Thymus (tissue), 14 donors: ENCODE measurements at places on chromosomes 1 and 21. TPM values are rescaled to one million over a fixed set of nuclear protein-coding genes. Genes with fewer than 3 reads are reported as not detected.

DNA sequence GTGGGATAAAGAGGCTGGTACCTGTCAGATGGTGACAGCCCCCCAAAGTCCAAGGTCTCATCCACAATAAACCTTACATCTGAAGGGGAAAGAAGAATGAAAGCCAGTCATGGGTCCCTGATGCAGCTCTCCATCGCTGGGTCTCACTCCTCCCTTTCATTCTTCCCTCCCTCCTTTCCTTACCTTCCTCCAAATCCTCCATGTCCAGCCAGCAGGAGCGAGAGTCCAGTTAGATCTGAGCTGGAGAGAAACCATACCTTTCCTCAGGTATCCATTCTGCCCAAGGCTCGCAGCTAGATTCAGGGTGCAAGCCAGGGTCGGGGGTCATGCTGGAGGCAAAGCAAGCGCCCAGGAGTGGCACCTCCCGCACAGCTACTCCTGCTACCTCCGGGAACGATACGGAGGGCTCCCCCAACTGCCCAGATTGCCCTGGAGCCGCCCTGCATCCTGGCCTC is 421 bp downstream of the PSRC1 start:
- DNase-seq: no peak

DNA sequence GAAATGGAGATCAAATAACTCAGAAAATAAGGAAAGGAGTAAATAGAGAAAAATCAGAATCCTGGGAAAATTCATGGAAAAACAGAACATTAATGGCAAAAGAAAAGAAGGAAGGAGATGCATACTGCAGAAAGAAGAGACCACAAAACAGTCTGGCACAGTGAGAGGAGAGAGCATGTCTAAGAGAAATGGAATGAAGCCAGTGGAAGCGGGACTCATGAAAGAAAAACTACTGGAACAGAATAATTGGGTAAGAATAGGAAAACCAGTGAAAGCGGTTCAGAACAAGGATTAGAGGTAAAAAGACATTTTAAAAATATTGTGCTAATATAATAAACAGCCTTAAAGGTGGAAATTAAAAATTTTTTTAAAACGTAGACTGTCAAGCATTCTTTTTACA is 93.6 kb upstream of the GREM2 start:
- no peak for DNase-seq

- no peak for DNase-seq
Measured at GRCh38 chr1:194288238-194288637, 1101.8 kb upstream of the B3GALT2 start.

DNA sequence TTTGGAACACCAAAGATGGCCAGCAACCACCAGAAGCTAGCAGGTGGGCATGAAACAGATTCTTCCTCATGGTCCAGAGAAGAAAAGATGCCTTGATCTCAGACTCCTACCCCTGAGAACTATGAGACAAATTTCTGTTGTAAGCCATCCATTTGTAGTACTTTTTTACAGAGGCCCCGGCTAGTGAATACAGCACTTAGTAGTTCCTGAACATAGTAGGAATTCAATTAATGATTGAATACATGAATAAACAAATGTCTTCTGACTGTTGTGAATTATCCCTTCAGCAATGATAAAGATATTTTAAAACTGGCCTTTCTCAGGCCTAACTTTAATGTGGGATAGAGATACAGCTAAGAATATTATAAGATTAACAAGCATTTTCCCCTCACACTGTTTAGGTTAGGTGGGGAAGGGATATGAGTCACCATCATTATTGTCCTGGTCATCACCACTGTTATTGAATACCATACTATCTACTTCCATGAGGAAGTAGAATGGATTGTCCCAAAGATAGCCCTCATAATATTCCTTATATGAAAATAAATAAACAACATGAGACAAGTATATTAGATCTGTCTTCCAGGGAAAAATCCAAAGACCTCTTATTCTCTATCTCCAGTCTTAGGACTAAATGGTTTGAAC is 51.4 kb downstream of the ADCY10 start:
- no peak for DNase-seq

- DNase-seq: no peak
Measured at GRCh38 chr1:204417074-204417997, 5.7 kb upstream of the PPP1R15B start.

GRCh38 chr1:170803711-170804110 is 131.6 kb upstream of the MROH9 start:
- no peak for DNase-seq

- no peak for DNase-seq
Measured at GRCh38 chr1:172851077-172851476, 192.2 kb downstream of the FASLG start.

DNA sequence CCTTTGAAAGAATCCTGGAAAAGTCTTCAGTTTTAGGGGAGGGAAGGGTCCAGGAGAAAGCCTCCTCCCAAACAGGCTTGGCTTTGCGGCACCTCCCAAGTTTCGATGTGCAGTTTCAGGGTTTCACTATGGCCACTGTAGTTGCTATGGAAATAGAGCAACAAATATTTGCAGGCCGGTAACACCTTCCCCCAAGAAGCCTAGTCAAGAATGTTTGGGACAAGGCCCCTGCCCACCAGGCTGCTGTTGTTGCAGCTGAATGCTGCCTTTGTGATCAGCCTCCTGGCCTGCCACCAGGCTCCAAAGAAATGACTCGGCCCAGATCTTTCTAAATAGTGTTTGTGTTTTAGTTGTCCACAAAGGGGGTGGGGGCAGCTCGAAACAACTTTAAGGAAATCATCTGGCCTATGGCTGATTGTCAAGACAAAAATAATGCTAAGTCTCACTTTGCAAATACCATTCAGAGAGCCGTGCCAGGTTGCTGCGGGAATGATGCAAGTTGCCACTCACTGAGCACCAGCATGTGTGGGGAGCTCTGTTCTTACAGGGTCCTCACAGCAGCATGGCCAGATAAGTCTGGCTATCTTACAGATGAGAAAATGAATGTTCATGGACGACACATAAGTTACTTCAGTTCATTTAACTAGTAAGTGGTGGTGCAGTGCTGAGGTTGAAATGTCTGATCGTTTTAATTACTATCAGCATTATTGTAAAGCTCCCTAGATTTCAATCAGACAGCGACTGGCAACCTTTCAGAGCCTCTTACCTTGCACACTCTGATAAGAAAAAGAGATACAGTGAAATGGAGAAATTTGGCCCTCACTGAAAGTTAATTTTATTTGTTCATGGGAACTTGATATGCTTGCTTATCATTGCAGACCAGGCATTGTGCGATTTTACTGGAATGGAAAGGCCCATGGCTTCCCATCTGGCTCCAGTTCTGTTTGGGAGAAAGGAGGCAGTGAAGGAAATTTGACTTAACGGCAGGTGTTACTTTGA is 91.2 kb upstream of the JUN start:
- DNase-seq: no peak

DNA sequence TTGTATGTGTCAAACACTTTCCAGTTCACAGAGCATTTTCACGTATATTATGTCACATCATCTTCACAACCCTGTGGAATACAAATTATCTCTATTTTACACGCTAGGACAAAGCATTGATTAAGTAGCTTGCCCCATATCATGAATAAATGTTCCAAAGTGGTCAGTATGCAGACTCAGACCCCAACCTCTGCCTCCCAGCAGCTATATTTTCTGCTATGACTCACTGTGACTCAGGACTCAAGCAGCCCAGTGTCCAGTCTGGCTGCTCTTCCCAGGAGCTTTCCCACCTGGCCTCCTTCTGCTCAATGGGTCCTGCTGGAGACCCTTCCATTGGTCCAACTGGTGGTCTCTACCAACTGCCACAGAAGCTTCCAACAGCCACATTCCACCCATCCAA is 56.0 kb upstream of the RAP1A start:
- DNase-seq: no peak

GRCh38 chr21:40850071-40850470 is 3.1 kb upstream of the DSCAM start:
- DNase-seq: no peak

DNA sequence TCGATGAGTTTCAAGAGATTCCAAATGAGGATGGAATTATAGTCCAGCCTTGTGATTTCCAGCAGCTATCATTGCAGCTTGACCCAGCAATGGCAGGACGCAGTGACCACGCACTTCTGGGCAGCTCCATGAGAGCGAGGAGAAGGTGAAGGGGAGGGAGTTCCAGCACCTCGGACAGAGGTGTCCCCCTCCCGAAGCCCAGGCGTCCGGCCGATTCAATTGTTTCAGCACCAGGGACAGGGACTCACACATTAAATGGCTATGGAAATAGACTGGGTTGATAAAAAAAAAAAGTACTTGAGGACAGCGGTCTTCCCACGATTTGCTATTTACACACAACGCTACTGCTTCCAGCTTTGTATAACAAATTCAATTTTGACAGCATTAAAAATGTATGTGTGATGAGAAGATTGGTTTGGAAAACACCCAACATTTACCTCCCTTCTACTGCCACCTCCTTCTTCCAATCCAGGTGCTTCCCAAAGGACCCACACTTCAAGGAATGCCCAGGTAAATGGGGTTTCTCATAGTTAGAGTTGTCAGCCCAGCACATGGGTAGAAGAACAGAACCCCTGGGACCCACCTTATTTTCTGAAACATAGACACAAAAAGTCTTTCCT is 71.8 kb downstream of the DISP3 start:
- peak; percentile 41 for DNase-seq

DNA sequence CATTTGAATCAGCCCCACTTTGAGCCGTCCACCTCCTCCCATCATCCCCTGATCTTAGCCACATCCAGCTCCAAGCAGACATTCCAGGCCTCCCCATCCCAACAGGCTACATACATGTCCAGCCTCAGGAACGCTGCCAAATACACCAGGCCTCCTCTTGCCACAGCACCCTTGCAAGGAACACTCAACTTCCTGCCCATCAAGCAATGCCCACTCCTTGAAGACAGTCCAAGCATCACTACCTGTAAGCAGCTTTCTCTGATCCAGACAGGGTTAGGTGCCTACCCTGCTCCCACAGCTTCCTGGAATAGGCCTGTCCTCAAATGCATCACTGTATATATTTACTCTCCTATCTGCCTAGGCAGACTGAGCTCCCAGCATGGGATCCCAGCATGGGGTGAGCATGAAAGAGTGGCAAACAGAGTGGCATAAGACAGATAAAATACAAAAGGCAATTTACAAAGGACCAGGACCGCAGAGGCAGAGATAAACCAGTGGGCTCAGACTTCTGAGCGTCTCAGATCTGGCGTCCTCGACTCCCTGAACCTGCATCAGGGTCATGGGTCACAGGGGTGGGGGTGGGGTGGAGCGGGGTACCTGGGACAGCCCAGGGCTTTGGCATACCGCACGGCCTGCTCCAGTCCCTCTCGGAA is 816 bp downstream of the HYI start:
- no peak for DNase-seq

GRCh38 chr21:32463889-32464300 is 51.4 kb downstream of the EVA1C start:
- no peak for DNase-seq

GRCh38 chr1:26351590-26352337 is 2.2 kb downstream of the CRYBG2 start:
- no peak for DNase-seq

DNA sequence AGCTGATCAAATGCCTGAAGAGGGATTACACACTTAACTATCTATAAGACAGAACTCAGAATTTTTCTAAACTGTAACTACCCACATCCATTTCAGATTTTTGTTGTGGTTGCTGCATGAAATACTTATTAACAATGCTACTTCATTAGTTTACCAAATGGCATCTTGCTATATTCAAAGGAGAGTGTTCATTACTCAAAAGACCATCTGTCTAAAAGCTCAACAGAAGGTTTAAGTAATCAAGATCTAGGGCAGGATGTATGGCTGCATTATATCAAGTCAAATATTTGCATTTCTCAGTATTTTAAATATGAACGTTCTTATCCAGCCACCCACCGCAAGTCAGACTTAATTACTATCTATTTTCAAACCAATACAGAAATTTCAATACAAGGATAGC is 79.9 kb downstream of the SIPA1L2 start:
- no peak for DNase-seq

DNA sequence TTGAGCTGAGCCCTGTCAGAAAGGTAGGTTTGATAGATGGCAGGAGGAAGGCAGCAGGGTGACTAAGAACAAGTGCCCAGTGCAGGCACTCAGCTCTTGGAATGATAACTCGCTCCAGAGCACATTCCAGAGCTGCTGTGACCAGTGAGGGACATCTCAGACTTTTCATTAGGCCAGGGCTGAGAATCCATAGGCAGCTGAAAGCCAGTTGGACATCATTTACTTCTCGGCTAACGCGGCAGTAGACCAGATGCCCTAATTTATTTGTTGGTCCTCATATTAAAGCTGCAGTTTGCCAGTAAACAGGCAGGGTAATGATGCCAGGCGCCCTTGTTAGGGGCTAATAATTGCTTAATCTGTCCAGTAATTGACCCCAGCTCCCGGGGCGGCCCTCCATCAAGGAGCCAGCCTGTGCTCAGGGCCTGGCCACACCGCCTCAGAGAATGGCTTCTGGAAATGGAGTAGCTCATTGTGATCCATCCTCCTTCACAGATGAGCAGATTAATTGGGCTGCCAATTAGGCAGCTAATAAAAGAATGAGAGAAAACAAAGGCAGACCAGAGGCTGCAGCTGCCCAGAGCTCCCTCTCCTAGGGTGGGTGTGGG is 122.0 kb downstream of the BEND5 start:
- DNase-seq: no peak

DNA sequence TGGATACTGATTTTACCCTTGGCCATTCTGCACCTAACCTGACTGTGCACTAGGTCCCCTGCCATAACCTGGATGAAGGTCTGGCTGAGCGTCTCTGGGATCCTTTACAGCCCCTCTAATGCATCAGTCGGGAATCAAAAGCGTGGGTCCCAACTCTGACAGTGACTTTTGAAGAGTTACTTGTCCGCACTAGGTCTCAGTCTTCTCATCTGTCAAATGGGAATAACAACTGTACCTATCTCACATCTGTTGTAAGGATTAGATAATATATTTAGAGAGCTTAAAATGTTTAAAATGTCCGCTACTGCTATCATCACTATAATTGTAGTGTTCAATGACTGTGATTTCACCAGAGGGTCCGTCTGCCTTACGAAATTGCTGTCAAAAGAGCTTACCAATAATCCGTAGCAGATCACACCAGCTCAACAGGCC is 746 bp downstream of the TADA1 start:
- no peak for DNase-seq

DNA sequence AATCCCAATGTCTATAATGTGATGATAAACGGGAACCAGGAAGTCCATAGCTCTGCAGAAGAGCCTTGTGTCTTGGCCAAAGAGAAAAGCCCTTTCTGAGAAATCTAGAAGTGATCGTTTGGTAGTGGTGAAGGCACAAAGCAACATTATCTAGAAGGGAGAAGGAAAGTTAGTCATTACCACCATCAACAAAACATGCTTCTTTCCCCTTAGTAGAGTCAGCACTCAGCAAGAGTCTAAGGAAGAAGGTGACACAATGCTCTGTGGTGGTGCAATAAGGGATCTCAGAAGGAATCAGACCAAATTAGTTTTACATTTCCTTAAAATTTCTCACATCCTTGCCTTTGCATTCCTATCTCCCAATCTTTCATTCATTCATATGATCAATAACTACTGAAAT is 134.4 kb upstream of the PRDX6 start:
- no peak for DNase-seq

UBE2U gene
- total RNA-seq: not detected

KCNE2 gene
- 0.14 TPM for total RNA-seq

CDKN2C gene
- 34.3 TPM for total RNA-seq

PLA2G4A gene
- total RNA-seq: 4.7 TPM

ARMH1 gene
- 47.7 TPM for total RNA-seq

SRSF10 gene
- total RNA-seq: 145 TPM

TACSTD2 gene
- 2.9 TPM for total RNA-seq
